A549 (cell line): ENCODE measurements at places on chromosomes 16 and 17. TPM values are rescaled to one million over a fixed set of nuclear protein-coding genes. Genes with fewer than 3 reads are reported as not detected.

The MYH13 gene
- polyA plus RNA-seq, result not detected in 3 replicates

The USP10 gene
- 60.6 to 64.2 TPM (median 61.5 TPM) in 3 replicates for polyA plus RNA-seq

The TEX19 gene
- polyA plus RNA-seq, result 0.50 to 0.66 TPM (median 0.55 TPM) in 3 replicates

The HSDL1 gene
- polyA plus RNA-seq, result 14.7 to 18.3 TPM (median 17.9 TPM) in 3 replicates

The WNT9B gene
- polyA plus RNA-seq, result 0.05 to 0.17 TPM (median 0.07 TPM) in 3 replicates

The TEKT5 gene
- polyA plus RNA-seq, result 0.09 TPM in 1 of 3 replicates, not detected in the others

The FAM20A gene
- polyA plus RNA-seq, result 0.03 to 0.09 TPM in 2 of 3 replicates, not detected in the other

The HSPB9 gene
- not detected in 3 replicates for polyA plus RNA-seq

The LYZL6 gene
- polyA plus RNA-seq, result not detected in 3 replicates

The CLEC10A gene
- polyA plus RNA-seq, result not detected in 3 replicates

The ANKFN1 gene
- not detected in 3 replicates for polyA plus RNA-seq

The GPATCH8 gene
- polyA plus RNA-seq, result 20.6 to 21.7 TPM (median 21.7 TPM) in 3 replicates

The TBC1D28 gene
- not detected in 3 replicates for polyA plus RNA-seq

The KRTAP4-4 gene
- polyA plus RNA-seq, result not detected in 3 replicates

The MT1G gene
- polyA plus RNA-seq, result not detected in 3 replicates

The ITGAX gene
- 0.35 to 0.79 TPM (median 0.49 TPM) in 3 replicates for polyA plus RNA-seq

The PRSS33 gene
- 0.04 to 0.05 TPM in 2 of 3 replicates, not detected in the other for polyA plus RNA-seq

The RND2 gene
- polyA plus RNA-seq, result 0.14 to 0.37 TPM (median 0.28 TPM) in 3 replicates

The KRTAP1-1 gene
- not detected in 3 replicates for polyA plus RNA-seq

The ENPP7 gene
- polyA plus RNA-seq, result not detected in 3 replicates

The CPHXL2 gene
- not detected in 3 replicates for polyA plus RNA-seq

The HOXB3 gene
- polyA plus RNA-seq, result 7.0 to 10.2 TPM (median 8.6 TPM) in 3 replicates

The SAMD14 gene
- polyA plus RNA-seq, result 0.42 to 0.75 TPM (median 0.74 TPM) in 3 replicates

The ZFHX3 gene
- polyA plus RNA-seq, result 3.9 to 4.0 TPM (median 3.9 TPM) in 3 replicates

The FBXW10 gene
- 3.2 to 5.0 TPM (median 3.8 TPM) in 3 replicates for polyA plus RNA-seq

The OTOP2 gene
- 0.08 TPM in 1 of 3 replicates, not detected in the others for polyA plus RNA-seq

The YBX2 gene
- polyA plus RNA-seq, result 0.22 to 0.57 TPM (median 0.36 TPM) in 3 replicates

The ZPBP2 gene
- polyA plus RNA-seq, result not detected in 3 replicates

The DNAAF1 gene
- 0.14 to 0.31 TPM (median 0.21 TPM) in 3 replicates for polyA plus RNA-seq

The TPSD1 gene
- polyA plus RNA-seq, result not detected in 3 replicates

The CPSF4L gene
- not detected in 3 replicates for polyA plus RNA-seq

The SGSM2 gene
- 45.3 to 55.3 TPM (median 53.3 TPM) in 3 replicates for polyA plus RNA-seq

The ZNF624 gene
- polyA plus RNA-seq, result 2.7 to 3.1 TPM (median 3.0 TPM) in 3 replicates

The NAGS gene
- 0.76 to 0.88 TPM (median 0.77 TPM) in 3 replicates for polyA plus RNA-seq

The NOXO1 gene
- polyA plus RNA-seq, result 0.25 to 0.32 TPM (median 0.26 TPM) in 3 replicates

The CACNG1 gene
- 0.09 to 0.17 TPM (median 0.15 TPM) in 3 replicates for polyA plus RNA-seq

The KRT28 gene
- not detected in 3 replicates for polyA plus RNA-seq

The FGF11 gene
- polyA plus RNA-seq, result 1.1 to 1.8 TPM (median 1.5 TPM) in 3 replicates

The RPH3AL gene
- 20.0 to 27.4 TPM (median 23.3 TPM) in 3 replicates for polyA plus RNA-seq

The CACNA1H gene
- 11.7 to 15.8 TPM (median 14.1 TPM) in 3 replicates for polyA plus RNA-seq

The PRKAR1A gene
- 239 to 259 TPM (median 244 TPM) in 3 replicates for polyA plus RNA-seq

The MTHFSD gene
- polyA plus RNA-seq, result 12.8 to 13.1 TPM (median 12.9 TPM) in 3 replicates

The PRAC1 gene
- polyA plus RNA-seq, result not detected in 3 replicates

The RBFOX1 gene
- polyA plus RNA-seq, result not detected in 3 replicates

The STX1B gene
- 2.4 to 4.4 TPM (median 2.8 TPM) in 3 replicates for polyA plus RNA-seq

The CMTM2 gene
- 0.09 to 0.15 TPM in 2 of 3 replicates, not detected in the other for polyA plus RNA-seq

The TSPAN10 gene
- polyA plus RNA-seq, result 5.4 to 7.1 TPM (median 6.3 TPM) in 3 replicates

The MT4 gene
- polyA plus RNA-seq, result not detected in 3 replicates

The SERPINF2 gene
- polyA plus RNA-seq, result 2.4 to 2.9 TPM (median 2.7 TPM) in 3 replicates

The PRCD gene
- polyA plus RNA-seq, result not detected in 3 replicates

The PARD6A gene
- polyA plus RNA-seq, result 1.4 to 2.2 TPM (median 1.9 TPM) in 3 replicates

The OR3A2 gene
- not detected in 3 replicates for polyA plus RNA-seq

The LSM12 gene
- 42.4 to 43.9 TPM (median 43.1 TPM) in 3 replicates for polyA plus RNA-seq

The HID1 gene
- 3.7 to 6.2 TPM (median 5.2 TPM) in 3 replicates for polyA plus RNA-seq

The CD300H gene
- polyA plus RNA-seq, result 0.37 to 0.50 TPM (median 0.45 TPM) in 3 replicates
